ENCODE measurements at places on chromosomes 2 and 18.
A peak's percentile ranks its signal among the peaks of the same experiment; 100 is the strongest.

DNA sequence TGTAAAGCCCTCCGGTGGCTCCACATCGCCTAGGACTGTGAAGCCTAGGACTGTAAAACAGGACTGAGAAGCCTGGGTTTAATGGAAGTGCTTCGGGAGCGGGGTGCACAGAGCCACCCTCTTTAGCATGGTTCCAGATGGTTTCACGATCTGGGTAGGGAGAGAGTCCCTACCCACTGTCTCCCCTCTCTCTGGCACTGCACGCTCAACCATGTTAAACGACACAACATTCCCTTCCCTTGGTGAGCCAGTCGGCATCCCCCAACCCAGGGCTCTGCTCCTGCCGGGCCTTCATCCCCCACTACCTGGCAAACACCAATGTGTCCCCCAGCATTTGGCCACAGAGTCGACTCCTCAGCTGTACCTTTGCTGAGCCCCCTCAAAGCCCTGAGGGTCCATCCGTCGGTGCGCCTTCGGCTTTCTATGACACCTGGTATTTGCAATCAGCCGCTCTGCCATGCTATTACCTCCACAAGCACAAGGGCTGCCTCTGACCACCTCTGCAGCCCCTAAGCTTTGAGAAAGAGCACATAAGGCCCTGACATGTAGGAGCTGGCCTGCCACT is 1.1 kb downstream of the COPS9 start:
- no peak for DNase-seq

- DNase-seq = no peak
Observed at GRCh38 chr2:217943446-217944321, 59.1 kb downstream of the TNS1 start.

GRCh38 chr2:97967216-97967592 is 28.5 kb downstream of the TMEM131 start:
- no peak for DNase-seq

- DNase-seq = no peak
Observed at GRCh38 chr2:187615902-187616301, 61.7 kb upstream of the TFPI start.

GRCh38 chr2:112958428-112959108 is 19.2 kb upstream of the IL36G start:
- peak; percentile 27 for DNase-seq

GRCh38 chr2:109554758-109555157 is 59.0 kb downstream of the SEPTIN10 start:
- no peak for DNase-seq

GRCh38 chr2:37802899-37803379 is 122.1 kb upstream of the RMDN2 start:
- DNase-seq = no peak

DNA sequence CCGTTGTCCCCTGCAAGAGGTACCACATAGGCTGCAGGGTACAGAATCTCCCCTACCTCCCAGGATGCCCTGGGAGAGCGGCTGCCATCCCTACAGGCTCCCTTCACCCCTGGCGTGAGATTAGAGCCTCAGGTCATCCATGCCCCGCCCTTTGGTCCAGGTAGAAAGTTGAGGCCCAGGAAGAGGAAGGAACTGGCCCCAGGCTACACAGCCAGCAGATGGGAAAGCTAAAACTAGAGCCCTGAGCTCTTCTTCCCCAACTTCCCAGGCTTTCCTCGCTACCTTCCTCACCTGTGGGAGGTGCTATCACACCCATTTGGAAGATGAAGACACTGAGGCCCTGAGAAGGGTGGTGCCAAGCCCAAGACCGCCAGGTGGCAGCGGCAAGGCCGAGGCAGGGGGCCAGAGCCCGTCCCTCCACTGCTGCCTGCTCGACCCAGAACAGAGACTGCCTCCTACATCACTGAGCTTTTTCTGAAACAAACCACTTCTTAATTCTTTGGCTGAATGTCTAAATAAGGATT is 25.8 kb downstream of the CIB4 start:
- no peak for DNase-seq

- no peak for DNase-seq
Observed at GRCh38 chr18:58310517-58310916, 266.5 kb downstream of the NEDD4L start.

GRCh38 chr2:241458687-241459086 is 49.7 kb downstream of the STK25 start:
- no peak for DNase-seq

GRCh38 chr2:21535826-21536225 is 412.1 kb downstream of the TDRD15 start:
- DNase-seq = no peak

DNA sequence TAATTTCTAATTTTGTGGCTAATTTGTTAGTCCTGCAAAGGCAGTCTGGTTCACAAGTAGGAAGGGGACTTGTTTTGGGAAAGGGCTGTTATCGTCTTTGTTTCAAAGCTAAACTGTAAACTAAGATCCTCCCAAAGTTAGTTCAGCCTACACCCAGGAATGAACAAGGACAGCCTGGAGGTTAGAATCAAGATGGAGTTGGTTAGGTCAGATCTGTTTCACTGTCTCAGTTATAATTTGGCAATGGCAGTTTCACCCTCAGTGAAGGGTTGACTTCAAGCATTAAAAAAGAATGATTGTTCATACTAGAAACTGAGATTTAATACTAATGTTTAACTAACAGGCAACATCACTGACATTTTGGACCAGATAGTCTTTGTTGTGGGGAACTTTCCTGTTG is 69.5 kb downstream of the KIAA2012 start:
- no peak for DNase-seq

DNA sequence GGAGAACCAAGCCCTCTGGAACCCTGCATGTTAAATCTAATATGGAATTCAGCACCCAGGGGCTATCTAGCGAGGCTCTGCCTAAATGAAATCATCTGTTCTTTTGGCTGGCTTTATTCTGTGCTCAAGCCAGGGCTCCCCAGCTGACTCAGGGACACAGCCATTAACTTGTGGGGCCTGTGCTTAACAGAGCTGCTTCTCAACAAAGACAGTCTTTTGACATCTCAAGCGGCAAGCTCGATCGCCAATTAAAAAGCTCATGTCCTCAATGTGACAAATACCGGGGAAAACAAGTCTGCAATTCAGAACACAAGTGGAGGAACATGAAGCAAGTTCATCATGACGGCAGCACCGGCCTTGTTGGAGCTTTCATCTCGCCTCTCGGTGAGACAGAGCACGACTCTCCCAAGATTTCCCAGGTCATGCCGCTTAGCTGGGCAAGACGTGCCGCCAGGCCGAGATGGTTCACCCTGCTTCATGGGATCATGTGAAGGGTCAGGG is 64.9 kb downstream of the KLHL29 start:
- no peak for DNase-seq

- DNase-seq = no peak
Observed at GRCh38 chr18:6865251-6865650, 135.7 kb downstream of the ARHGAP28 start.

GRCh38 chr2:237972211-237972610 is 5.4 kb downstream of the UBE2F start:
- DNase-seq = no peak

- DNase-seq = no peak
Observed at GRCh38 chr18:78927616-78928015, 52.0 kb upstream of the SALL3 start.

- DNase-seq = peak; percentile 70
Observed at GRCh38 chr2:241036397-241036963, 38.1 kb downstream of the SNED1 start.

- DNase-seq = no peak
Observed at GRCh38 chr18:79432376-79433120, 36.8 kb downstream of the NFATC1 start.

DNA sequence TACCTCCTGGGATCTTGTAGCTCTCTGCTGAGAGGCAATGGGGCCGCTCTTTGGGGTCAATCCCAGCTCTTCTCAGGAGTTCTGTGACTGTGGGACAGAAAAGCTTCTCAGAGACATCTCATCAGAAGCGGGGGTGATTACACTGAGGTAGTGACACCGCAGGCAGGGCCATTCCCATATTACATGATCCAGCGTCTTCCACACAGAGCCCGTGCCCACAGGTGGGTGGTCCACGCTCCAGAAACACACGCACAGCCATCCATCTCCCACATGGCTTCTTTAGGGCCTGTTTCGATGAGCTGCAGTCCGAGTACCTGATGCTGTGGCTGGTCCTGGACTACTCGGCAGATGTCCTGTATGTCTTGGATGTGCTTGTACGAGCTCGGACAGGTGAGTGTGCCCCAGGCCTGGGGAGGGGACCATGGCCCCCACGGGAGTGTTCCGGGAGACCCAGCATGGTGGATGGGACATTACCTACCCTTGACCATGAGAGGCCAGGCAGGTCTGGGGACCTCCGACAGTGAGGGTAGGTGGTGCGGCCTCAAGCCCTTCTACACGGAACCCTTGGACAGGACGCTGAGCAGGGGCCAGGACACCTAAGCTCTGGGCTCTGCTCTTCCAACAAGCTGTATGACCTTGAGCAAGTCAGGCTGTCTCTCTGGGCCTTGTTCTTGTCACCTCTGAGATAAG is 45.5 kb downstream of the CNGA3 start:
- no peak for DNase-seq

- no peak for DNase-seq
Observed at GRCh38 chr2:143694335-143694734, 565.1 kb downstream of the ARHGAP15 start.

- no peak for DNase-seq
Observed at GRCh38 chr2:111678651-111679050, 205.3 kb downstream of the ANAPC1 start.

GRCh38 chr2:237863102-237863511 is 3.7 kb downstream of the RAMP1 start:
- no peak for DNase-seq

DNA sequence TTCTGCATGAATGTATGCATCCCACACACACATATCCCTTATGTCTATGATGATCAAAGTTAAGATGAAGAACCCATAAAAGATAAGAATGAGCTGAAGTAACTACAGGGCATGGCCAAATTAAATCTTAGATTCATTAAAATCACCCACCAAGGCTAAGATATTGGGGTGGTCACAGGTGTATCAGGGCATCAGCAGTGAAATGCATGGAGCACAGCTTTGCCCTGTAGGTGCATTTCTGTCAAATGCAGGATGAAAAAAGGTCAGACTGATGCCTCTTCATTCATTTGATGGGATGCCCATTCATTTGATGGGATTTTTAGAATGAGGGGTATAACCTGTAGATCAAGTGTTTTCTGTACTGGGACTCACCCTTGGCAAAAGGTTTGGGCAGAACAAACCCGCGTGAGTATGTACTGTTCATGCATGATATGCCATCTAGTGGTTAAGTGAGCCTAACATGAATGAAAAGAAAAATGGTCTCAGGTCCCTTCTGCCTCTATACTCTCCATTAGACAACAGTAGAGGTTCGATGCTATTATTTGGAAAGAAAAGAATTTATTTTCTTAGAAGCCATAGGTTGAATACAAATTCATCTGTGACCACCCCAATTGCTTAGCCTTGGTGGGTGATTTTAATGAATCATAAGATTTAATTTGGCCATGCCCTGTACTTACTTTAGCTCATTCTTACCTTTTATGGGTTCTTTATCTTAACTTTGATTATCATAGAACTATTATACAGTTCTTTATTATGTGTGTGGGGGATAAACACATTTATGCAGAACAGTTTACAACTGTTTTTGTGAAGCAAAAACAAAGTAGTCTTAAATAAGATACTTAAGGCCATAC is 43.2 kb upstream of the NOSTRIN start:
- DNase-seq = no peak

DNA sequence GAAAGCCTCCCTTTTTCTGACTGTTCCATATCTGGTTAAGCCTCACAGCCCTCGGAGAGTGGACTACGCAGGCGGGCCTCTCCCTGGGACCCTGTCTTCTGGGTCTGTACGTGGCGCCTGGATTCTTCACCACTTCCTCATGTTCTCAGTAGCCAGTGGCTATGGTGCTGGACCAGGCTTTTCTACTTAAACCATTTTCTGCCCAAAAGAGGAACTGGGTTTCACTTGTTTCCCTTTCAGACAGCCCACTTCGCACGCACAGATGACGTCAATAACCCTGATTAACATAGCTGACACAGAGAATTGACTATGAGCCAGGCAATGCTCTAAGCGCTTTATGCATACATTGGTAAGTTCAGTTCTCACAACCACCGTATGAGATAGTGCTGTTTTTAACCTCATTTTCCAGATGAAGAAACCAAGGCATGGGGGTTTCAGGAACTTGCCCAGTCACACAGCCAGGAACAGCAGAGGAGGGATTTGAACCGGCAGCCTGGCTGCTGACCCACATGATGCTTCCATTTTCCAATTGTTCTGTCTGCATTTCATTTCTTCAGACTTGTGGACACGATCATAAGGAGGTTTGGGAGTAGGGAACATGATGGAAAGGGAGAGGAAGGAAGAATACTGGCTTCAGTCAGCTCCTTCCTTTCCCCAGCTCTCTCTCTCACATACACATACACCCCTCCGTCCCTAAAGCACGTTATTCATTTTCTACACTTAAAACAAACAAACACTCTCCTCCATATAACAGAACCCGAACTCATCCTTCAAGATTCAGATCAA is 41.7 kb downstream of the MYOM1 start:
- DNase-seq = peak; percentile 81
